ENCODE measurements at places on chromosomes 2 and 18.

GRCh38 chr18:38038242-38038641 is 472.6 kb upstream of the CELF4 start:
- no peak for DNase-seq

DNA sequence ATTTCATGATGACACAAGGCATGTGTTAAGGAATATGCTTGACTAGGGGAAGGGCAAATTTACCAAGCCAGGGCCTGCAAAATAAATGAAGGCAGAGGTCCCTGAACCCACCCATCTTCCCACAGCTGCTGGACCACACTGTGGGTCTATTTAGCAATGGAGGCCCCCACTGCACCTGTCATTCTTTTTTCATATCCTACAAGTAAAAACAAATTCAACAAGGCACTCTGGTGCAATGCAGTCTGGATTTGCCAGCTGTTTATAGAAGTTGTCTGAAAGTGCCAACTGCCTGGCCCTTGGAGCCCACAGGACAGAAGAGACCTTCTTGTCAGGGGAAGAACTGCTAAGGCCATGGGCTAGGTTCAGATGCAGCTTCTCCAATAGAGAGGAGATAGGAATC is 112.8 kb upstream of the ATL2 start:
- DNase-seq: no peak

- DNase-seq: no peak
Observed at GRCh38 chr2:128438586-128438985, 119.9 kb upstream of the HS6ST1 start.

DNA sequence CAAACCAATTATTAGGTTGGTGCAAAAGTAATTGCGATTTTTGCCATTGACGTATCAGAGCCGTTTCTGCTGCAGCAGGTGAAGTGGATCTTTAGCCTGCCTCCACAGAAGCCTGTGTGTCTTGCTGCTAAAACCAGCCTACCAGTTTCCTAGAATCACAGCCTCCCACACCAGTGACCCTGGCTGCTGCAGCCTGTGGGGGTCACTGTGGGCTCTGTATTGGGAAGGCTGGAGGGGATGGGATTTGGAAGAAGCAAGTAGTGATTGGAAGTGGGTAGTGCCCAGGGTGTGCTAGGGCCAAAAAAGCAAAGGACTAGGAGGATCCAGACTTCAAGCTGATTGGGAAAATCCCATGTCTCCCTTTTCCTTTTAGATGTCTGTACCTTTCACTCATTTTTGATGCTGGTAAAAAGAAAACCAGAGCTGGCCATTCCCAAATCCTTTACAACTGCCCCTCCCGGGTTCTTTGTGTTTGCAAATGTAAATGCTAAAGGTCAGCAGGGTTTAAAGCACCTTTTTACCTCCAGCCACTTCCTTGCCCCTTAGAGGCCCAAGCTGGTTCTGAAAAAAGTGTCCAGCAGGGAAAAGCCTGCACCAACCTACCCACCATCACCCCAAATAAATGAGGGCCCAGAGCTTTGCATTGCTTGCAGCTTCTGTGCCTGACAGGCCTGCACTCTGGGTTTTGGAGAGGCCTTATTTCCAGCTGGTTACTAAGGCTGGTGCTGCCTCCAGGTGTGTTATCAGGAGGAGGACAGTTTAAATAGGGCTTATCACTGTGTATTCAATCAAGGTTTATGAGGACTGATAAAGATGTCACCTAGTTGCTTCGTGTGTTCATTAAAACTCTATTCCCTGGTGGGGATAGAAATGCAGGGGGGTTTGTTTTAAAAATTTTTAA is 172.0 kb downstream of the MIB1 start:
- DNase-seq: no peak

DNA sequence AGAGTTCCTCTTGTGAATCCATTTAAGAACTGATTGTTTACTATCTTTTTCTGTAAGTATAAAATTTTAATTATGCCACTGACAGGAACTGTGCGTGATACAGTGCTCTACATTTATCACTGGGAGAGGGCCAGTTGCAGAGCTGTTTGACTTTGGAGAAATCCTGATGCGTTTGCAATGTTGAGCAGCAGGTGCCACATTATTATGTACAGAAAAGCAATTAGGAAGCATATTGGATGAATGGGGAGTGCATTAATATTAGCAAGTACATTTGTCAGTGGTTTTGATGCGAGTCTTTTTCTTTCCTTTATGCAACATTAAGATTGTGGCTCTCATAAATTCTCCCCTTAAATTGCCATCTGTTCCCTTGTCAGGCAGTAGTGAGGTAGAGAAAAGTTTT is 302.3 kb upstream of the FANCL start:
- no peak for DNase-seq

- no peak for DNase-seq
Observed at GRCh38 chr2:225074919-225075681, 32.8 kb upstream of the DOCK10 start.

DNA sequence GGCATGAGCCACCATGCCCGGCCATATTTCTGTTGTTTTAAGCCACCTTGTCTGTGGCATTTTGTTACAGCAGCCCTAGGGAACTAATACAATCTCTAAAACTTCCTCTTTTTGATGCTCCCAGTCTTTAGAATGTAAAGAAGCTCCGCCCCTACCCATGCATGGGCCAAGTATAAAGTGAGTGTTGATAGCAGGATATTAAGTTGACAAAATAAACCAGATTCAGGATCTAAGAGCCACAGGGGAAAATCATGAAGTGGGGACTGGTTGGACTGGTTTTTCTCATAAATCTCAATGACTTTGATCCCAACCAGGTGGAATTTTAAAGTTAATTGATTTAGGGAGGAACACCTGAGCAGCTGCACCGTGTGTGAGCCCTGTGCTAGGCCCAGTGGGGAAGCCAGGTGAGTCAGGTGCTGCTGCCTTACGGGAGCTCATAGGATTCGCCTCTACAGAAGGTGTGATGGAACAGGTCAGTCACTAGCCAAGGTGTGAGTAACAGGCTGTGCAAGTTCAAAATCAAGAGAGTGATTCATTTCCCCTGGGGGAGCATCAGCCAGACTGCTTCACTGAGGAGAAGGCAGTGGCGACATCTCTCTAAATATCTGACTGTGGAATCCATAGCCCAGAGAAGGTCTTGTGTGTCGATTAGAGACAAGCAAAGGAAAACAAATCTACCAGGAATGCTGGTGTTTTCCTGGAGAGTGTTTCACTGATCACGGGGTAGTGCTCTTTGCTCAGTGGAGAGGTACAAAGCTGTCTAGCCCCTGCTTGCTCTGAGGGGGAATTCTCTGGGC is 63.0 kb upstream of the MSH2 start:
- no peak for DNase-seq

DNA sequence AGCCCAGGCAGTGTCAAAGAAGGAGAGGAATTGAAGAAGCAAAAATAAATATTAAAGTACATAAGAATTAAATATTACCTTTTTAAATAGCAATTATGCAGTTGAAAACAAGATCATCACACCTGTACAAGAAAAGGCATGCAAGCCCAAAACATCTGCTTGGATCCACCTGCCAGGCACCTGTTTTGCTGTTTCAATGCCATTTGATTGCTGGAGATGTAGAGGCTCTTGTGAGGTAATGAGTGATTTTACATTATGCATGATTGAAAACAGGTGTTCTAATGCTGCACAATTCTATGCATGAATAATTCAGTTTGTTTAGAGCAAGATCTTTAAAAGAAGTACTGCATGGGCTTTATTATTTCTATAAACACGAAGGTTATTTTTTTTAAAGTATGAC is 700.6 kb upstream of the ZEB2 start:
- peak; percentile 52 for DNase-seq

DNA sequence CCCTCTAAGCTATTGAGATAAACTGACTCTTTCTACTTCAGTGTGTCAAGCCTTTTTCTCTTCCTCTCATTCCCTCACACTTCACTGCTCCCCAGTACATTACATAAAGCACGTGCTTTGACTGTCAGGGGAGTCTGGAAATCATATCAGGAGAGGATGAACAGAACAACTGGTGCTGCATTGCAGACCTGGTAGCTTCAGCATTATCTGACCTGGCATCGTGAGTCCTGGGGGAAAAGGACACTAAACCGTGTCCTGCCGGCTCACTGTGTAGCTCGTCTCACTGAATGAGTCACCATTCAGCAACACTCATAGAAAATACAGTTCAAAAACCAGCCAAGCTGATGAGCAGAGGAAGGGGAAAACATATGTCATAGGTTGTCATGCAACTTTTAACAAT is 108.5 kb upstream of the UNC80 start:
- DNase-seq: no peak

GRCh38 chr2:151649966-151650365 is 84.3 kb downstream of the NEB start:
- no peak for DNase-seq

DNA sequence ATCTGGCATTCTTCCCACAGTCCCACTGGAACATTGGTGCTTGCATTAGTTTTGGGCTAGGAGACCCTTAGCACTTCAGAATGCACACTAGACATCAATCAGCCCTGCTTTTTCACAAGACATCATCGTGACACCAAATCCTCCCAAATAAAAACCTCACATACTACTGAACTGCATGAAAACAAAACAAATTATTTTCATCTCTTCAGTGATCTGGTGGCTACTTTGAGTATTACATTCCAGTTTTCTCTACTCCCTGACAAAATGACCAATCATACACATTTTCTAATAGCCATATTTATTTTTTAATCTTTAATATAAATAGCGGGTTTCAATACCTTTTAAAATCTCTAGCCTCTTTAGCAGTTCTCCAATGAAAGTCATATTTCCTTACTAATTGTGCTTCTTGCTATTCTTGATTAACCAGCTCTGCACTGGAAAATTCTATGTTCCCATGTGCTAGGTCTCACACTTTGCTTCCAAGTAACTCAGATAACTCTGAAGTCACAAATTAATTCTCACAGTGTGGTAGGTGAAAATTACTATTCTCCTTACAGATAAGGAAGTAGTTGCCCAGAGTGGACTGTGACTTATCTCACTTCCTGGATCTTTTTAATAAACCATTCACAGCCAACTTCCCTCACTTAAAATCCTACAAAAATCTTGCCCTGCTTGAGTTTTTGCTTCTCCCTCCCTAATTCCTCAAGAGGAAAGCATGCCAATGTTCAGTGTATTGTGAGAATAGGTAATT is 82.5 kb upstream of the EPB41L3 start:
- no peak for DNase-seq

DNA sequence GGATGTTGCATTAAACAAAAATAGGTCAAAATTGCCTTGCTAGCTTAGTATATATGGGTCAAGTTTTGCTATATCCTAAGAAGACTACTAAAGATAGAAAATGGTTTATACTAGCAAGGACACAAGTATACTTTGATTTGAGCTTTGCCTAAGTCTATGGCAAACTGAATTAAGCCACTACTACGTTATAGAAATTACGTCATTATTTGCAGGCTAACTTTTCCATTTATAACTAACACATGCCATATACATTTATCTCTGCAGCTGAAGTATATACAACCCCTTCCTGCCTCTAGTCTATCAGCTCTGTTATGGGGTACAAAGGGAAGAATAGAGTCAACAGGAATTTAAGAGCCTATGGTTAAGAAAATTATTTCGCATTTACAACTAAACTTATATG is 16.2 kb downstream of the YWHAQ start:
- no peak for DNase-seq

DNA sequence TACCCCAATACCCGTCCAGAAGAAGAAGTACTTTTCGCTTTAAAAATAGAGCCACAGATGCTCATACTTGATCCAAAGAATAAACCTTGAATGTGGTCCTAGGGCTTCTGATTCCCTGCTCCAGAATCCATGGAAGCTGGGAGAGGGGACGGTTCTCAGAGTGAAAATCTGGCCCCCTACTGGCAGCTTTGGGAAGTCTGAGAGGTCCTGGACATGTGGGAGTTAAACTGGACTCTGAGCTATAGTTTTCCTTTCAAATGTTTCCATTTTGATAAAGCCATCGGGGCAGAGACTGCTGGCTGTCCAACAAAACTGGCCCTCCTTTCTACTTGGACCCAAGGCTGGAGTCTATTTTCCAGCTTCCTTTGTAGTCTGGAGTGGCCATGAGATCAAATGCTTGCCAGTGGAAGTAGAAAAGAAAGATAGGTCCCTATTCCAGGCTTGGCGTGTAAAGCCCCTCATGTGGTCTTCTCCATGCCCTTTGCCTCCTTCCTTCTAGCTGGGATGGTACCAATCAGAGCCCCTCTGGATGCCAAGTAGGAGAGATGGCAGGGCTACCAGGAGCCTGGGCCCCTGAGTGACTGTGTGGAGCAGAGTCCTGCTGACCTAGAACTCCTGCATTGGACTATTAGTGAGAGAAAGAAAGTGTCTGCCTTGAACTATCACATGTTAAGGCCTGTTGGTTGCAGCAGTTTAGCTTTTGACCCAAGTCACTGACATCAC is 37.7 kb upstream of the TBC1D8 start:
- DNase-seq: no peak
